ENCODE measurements at places on chromosomes 6 and 20.

DNA sequence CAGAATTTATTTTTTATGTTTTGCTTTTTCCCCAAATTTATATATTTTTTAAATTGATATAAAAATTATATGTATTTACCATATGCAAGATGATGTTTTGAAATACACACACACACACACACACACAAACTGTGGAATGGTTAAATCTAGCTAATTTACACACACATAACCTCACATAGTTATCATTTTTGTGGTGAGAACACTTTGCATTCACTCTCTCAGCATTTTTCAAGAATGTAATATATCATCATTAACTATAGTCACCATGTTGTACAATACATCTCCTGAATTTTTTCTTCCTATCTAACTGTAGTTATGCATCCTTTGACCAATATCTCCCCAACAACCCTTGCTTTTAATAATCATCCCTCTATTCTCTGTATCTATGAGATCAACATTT, 52.2 kb downstream of the GFRAL start:
- no peak for DNase-seq

- DNase-seq: no peak
Observed at GRCh38 chr6:49333345-49334125, 129.5 kb downstream of the MMUT start.

- DNase-seq: no peak
Observed at GRCh38 chr6:82073484-82073883, 174.1 kb downstream of the IBTK start.

- no peak for DNase-seq
Observed at GRCh38 chr20:51725584-51726176, 42.5 kb downstream of the ATP9A start.

DNA sequence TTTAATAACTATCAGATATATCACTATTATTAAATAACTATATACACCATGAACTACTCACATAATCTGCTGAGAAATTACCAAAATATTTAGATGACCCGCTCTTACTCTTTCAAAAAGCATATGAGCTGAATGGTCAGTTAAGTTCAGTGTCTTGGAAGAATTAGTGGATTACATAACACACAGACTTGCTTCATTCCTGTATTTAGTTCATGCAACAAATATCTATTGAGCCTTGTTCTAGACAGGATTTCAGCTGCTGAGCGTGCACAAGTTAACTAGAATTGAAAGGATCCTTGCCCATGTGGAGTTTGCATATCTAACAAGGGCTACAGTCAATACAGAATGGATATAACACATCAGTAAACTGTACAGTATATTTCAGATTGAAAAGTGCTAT, 566.2 kb downstream of the CBLN4 start:
- DNase-seq: no peak
